ENCODE measurements at places on chromosomes 1 and 21.

- DNase-seq, result no peak
Measured at GRCh38 chr1:201634261-201634660, 95.3 kb downstream of the NAV1 start.

- DNase-seq, result no peak
Measured at GRCh38 chr21:16154951-16155635, 425.3 kb downstream of the USP25 start.

GRCh38 chr21:33897739-33898138 lies 17.9 kb downstream of the ATP5PO start:
- DNase-seq, result no peak

DNA sequence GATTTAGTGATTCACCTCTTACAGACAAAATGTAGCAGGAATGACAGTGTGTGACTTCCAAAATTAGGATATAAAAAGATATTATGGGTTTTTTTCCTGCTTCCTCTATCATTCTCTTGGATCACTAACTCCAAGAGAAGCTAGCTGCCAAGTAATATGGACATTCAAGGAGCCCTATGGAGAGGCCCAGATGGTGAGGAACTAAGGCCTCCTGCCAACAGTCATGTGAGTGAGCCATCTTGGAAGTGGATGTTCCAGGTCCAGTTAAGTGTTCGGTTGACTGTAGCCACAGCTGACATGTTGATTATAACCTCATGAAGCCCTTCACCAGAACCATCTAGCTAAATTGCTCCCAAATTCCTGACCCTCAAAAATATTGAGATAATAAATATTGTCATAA lies 38.8 kb downstream of the CD160 start:
- DNase-seq, result no peak

- DNase-seq, result no peak
Measured at GRCh38 chr21:45405271-45405818, 380 bp downstream of the COL18A1 start.
